ENCODE measurements at places on chromosomes 12 and 14.

DNA sequence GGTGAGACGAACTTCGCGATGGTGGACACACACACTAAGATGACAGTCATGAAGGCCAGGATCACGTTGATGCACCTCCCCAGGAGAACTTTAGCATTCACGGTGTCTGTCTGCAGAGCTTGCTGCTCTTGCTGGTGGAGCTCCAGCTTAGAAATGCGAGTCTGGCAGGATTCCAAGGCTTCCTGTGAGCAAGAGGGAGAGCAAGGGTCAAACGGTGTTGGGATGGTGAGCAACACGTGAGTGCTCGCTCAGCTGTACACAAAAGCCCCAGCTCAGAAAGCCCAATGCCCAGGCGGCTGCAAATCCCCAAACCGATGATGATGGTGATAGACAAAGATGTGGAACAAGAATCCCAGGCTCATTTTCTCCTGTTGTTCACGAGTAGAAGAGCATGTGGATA is 78.8 kb downstream of the TMCC3 start:
- DNase-seq = peak; percentile 47

- DNase-seq = no peak
These were observed 37.8 kb downstream of the SLC6A15 start for GRCh38 chr12:84874825-84875139.

- DNase-seq = no peak
These were observed 3.1 kb downstream of the PYGL start for GRCh38 chr14:50941151-50941550.

DNA sequence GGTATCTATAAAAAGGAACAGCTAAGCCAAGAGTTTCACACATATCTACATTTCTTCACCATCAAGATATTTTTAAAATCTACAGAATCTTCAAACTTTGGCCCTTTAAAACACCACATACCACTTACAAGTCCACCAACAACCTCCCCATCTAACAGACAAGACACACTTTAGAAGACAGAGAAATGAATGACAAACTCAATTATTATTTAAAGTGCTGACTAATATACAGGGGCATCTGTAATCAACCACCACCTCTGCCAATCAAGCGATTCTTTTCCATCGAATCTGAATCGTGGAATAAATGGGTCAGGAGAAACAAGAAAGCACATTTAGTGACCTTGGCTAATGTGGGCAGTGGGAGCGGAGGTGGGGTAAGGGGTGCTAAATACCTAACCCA is 7.7 kb downstream of the SETD3 start:
- no peak for DNase-seq

- DNase-seq = peak; percentile 78
These were observed 40.3 kb downstream of the MAP1LC3B2 start for GRCh38 chr12:116599285-116600136.

DNA sequence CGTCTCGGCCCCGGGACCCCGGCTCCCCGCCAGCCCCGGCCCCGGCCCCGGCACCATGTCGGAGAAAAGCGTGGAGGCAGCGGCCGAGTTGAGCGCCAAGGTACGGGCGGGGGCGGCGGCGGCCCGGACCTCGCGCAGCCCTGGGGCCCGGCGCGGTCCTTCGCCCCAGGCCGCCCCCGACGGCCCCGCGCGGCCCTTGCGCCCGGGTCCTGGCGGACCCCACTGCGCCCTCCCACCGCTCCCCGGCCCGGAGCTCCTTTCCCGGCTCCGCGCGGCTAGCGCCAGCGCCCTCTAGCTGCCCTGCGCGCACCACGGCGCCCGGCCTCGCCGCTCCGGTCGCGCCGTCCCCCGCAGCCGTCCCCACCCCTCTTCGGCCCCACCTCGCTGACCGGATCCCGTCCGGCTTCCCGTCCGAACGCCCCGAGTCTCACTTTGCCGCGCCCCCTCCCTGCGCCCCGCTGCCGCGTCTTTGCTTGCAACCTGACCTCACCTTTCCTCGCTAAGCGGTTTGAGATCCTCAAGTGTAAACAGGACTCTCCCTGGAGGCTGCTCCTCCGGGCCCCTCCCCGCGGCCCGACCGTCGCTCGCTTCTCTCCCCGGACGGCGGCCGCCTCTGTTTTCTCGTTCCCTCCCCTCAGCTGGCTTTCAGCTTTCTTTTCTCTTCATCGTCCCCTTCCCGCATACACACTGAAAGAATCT is 637 bp downstream of the PTMS start:
- no peak for DNase-seq

DNA sequence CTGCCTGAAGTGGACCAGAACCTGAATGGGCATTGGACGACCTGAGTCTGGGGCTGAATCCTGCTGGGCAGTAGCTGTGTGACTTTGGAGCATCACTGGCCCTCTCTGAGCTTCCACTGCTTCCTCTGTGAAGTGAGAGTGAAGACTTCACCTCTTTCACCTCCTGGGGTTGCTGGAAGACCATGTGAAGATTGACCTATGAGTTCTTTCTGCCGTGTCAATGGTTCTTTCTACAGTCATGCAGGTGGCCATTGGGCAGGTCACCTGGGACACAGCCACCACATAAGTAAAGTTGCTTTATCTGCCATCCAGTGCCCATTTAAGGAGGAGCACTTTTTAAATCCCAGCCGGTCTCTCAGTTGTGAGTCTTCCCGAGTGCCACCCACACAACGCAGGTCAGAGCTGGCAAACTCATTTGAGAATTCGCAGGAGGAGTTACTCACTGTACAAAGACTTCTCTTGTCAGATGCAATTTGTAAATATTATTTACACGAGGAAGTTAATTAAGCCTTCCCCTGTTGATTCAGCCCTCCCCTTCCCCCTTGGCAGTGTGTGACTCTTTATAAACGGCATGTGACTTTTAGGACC is 74.8 kb upstream of the TCL1B start:
- no peak for DNase-seq

DNA sequence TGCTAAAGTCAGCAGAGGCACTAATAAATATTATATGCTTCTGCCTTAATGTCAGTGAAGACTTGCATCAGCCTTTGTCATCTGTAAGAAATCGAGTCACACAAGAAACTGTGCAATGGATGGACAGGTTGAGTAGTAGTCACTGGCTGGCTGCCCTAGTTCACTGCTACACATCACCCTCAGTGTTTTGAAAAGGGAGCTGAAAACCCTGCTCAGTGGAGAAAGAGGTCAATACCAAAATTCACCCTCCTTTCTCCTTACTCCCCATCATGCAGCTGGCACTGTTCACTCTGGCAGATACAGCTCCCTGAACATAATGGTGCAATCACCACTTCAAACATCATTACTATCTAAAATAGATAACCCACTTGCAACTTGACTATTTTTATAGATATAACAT is 6.6 kb downstream of the ANKS1B start:
- no peak for DNase-seq

DNA sequence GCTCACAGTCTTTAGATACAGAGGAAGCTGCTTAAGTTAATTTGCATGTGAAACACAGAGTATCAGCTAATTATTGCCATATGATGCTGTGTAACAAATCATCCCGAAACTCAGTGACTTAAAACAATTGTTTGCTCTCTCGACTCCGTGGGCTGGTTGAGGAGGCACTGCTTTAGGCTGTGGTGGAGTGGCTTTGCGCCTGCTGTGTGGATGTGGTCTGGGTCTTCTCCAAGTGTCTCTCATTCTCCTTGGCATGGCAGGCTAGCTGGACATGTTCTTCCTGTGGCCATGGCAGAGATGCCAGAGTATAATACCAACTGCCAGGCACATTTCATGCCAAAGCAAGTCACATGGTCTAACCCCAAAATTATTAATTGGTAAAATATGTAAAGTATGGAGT is 40.9 kb downstream of the PELI2 start:
- no peak for DNase-seq

DNA sequence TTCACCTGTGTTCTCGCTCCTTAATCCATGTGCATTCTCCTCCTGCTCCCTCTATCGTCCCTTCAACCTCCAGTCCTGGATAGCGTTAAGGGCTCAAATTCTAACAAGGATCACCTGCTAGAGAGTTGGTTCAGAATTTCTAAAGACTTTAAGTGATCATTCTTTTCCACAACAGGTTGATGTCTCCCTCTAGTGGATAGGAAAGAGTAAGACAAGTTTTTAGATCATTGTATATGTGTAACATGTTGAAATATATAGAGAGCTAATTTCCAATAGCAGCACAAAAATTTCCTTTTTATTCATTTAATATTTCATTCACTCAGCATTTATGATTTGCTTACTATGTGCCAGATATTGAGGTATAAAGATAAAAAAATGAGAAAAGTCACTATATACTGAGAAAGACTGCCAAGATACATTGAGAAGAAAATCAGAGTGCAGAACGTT is 9.3 kb upstream of the ESR2 start:
- peak; percentile 44 for DNase-seq

DNA sequence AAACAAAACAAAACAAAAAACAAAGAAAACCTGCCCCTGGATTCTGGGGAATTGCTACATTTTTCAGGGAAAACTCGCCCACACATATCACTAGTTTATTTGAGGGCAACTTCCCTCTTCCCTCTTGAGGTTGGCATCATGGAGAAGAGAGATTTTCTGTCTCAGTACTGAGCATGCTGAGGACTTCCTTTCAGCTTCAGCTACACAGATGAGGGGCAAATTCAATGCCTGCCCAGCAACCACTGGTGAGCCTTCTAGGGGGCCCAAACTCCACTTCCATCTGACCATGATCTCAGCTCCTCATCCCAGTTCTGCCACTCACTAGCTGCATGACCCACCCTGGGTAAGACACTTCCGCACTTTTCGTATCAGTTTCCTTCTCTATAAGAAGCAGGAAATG is 63.1 kb upstream of the SCN8A start:
- no peak for DNase-seq

GRCh38 chr12:29578070-29578469 is 80.6 kb upstream of the OVCH1 start:
- DNase-seq = no peak

GRCh38 chr14:61565181-61565580 is 130.1 kb upstream of the HIF1A start:
- DNase-seq = no peak

- no peak for DNase-seq
These were observed 466 bp downstream of the SAV1 start for GRCh38 chr14:50667684-50667995.

GRCh38 chr14:98633380-98633779 is 638.6 kb downstream of the BCL11B start:
- DNase-seq = no peak

DNA sequence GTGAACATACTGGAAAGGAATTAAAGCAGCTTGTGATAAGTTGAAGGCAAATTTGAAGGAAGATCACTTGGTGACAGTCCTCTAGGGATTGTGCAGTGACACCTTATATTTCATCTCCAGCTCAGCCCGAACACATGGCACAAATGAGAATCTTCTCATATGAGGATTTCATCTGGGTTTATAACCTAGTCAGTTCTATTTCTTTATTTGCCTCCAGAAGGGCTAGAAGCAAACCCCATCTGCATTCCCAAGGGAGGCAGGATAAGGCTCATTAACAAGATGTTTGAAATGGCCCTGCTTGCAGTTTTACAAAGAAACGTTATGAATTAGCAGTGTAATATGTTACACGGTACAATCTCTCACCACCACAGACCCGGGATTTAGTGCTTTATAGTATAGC is 90.7 kb upstream of the KRR1 start:
- DNase-seq = no peak

GRCh38 chr12:105099356-105099755 is 8.2 kb upstream of the WASHC4 start:
- DNase-seq = no peak

- no peak for DNase-seq
These were observed at the start of gene ARHGDIB for GRCh38 chr12:14961466-14962152. ARHGDIB (minus strand) TSS chr12:14961601; CDS start chr12:14950712, 10,889 bp downstream.

DNA sequence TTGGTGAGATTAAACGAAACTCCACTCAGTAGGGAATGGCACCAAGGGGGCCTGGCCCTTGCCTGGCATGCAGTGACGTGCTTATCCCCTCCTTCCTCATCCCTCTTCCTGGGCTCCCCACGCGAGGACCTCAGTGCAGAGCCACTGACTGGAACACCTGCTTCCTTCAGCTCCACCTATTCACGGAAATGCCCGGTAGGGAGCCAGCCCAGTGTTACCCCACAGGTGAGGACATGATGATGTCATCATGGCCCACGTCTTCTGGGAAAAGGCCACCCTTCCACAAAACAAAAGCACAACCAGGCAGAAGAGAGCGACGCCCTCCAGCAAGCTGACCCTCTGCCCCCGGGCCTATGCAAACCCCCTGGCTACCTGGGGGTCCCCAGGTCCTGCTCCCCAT is 42.1 kb downstream of the CCDC85C start:
- DNase-seq = no peak

DNA sequence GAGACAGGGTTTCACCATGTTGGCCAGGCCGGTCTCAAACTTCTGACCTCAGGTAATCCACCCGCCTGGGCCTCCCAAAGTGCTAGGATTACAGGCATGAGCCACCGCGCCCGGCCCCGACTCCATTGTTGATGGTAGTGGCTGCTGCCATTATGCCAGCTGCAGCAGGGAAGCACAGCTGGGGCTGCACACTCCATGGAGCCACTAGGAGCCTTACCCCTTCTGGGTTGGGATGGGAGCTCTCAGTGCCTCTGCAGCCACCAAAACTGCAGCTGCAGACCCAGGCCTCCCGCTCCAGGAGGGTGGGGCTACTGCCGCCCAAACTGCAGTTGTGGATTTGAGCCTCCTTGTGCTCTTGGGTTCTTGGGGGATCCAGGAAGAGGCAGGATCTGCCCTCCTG is 25.9 kb downstream of the TCHP start:
- DNase-seq = no peak

DNA sequence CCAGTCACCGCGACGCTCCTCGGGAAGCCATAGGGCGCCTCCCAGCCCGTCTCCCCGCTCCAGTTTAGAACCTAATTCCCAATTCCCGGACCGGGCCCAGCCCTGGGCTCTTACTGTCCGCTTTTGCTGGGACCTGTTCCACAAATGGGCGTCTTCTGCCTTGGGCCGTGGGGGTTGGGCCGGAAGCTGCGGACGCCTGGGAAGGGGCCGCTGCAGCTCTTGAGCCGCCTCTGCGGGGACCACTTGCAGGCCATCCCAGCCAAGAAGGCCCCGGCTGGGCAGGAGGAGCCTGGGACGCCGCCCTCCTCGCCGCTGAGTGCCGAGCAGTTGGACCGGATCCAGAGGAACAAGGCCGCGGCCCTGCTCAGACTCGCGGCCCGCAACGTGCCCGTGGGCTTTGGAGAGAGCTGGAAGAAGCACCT is 797 bp downstream of the UNG start:
- peak; percentile 44 for DNase-seq

DNA sequence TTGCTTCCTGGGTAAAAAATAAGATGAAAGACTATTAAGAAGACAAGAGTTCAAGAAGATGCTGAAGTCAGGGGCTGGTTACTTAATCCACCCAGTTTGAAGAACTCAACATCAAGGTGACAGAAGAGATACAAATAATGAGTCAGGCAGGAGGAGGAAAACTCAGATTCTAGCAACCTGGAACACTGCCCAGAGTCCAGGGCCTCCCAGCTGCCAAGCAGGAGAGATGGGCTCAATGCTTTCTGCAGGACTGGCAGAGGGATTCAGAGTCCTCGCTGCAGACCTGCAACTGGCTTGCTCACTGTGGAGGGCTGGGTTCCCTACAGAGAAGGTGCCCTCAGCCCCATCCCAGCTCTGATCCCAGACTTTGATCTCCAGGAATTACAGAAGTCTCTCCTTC is 28.6 kb upstream of the CEBPE start:
- DNase-seq = no peak

DNA sequence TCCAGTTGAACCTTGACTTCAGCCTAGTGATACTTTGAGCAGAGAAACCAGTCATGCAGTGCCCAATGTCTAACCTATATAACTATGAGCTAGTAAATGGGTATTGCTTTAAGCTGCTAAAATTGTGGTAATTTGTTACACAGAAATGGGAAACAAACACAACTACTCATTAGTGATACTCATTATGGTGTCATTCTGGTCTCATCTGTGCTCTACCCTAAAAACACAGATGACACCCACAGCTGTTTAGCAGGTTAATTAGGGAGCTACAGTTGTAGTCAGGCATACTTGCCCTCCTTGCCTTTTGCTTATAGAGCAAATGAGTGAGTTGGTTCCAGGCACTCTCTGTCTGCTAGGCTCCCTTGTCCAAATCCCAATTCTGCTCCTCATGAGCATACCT is 50.0 kb upstream of the ATF7IP start:
- no peak for DNase-seq

Data from fibroblast of the conjunctiva (primary cell).